ENCODE measurements at places on chromosomes 2 and 18. TPM values are rescaled to one million over a fixed set of nuclear protein-coding genes. Genes with fewer than 3 reads are reported as not detected.

SCYGR4 gene
- not detected for polyA plus RNA-seq

EVX2 gene
- polyA plus RNA-seq = 0.14 TPM

ANKRD30BL gene
- not detected for polyA plus RNA-seq

ELOA2 gene
- not detected for polyA plus RNA-seq

CROCC2 gene
- not detected for polyA plus RNA-seq

TRPM8 gene
- 56.9 TPM for polyA plus RNA-seq

PLEK gene
- polyA plus RNA-seq = 2.0 TPM

Measured in brain (organoid and tissue), 16 donors.